CD4-positive, alpha-beta T cell treated with Interleukin-15 for 4 hours (primary cell): ENCODE measurements at places on chromosomes 3 and 15.

- no peak for DNase-seq
Observed at GRCh38 chr3:20324664-20325478, 138.9 kb upstream of the SGO1 start.

DNA sequence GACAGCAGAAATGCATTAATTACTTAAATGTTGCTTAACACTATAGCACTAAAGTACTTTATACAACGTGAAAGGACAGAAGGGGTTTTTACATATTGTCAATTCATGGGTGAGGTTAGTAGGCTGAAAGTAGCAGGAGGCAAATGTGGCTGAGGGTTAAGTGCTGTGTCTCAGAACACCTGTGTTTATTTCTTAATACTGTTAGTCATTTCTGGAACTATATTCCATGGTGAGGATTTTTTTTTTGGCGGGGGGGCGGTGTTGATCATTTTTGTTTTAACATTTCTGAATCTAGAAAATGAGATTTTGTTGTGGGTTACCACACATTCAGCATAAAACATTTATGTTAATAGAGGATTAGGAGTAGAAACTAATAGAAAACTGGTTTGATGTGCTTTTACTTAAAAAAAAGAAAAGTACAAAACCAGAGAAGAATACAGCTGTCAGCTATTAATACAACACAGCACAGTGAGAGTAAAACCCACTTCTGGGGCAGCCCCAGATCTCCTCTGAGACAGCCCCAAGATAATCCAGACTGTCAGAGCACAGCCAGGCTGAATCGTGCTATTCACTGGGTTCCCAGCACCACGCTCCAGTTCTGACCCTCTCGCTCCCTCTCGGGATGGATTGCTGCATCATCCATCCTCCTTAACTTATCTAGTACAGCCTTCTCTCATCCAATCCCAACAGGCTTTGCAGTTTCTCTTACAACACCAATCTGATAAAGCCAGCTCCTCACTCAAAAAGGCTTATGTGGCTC is 307.7 kb downstream of the TUSC7 start:
- DNase-seq: no peak

GRCh38 chr3:186760141-186760833 is 23.1 kb upstream of the EIF4A2 start:
- no peak for DNase-seq

DNA sequence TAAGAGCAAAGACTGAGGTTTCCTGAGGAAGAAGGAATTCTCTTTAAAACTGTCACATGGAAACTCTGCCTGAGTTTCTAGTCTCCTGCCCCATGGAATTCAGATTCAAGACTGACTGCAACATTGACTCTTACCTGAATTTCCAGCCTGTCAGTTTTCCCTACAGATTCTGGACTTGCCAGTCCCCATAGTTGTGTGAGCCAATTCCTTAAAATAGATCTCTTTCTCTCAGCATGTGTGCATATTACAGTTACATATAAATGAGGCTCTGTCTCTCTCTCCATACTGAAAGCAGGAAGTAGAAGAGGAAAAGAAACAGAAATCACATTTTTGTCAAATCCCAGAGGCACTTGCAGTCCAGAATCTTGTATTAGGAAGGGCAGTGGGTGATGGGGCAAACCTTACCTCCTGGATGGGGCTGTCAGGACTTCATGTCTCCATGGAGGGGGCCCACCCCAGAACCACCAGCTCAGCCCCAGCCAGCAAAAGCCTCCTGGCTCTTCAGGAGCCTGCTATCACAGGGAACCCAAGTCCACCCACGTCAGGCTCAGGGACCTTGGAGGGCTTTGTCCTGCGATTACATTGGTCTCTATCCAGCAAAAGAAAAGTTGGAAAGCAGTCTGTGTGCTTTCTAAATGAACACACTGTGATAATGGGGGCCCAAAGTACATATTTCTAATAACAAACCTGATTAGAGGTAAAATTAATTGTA is 18.8 kb upstream of the GOLGA8J start:
- no peak for DNase-seq

GRCh38 chr15:60799885-60800284 is 320.9 kb upstream of the ICE2 start:
- DNase-seq: no peak

- no peak for DNase-seq
Observed at GRCh38 chr3:113270068-113270467, 58.7 kb downstream of the BOC start.

- DNase-seq: no peak
Observed at GRCh38 chr3:150348500-150348899, 59.6 kb upstream of the TSC22D2 start.

DNA sequence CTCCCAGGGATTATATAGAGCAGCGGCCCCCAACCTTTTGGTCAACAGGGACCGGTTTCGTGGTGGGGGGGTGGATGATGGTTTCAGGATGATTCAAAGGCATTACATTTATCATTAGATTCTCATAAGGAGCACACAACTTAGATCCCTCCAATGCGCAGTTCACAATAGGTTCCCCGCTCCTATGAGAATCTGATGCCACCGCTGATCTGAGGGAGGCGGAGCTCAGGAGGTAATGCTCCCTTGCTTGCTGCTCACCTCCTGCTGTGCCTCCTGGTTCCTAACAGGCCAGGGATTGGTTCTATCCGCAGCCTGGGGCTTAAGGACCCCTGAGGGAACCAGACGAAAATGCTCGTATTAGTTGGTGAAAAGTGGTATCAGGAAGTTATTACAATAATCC is 1.3 kb upstream of the HACD2 start:
- peak; percentile 14 for DNase-seq

DNA sequence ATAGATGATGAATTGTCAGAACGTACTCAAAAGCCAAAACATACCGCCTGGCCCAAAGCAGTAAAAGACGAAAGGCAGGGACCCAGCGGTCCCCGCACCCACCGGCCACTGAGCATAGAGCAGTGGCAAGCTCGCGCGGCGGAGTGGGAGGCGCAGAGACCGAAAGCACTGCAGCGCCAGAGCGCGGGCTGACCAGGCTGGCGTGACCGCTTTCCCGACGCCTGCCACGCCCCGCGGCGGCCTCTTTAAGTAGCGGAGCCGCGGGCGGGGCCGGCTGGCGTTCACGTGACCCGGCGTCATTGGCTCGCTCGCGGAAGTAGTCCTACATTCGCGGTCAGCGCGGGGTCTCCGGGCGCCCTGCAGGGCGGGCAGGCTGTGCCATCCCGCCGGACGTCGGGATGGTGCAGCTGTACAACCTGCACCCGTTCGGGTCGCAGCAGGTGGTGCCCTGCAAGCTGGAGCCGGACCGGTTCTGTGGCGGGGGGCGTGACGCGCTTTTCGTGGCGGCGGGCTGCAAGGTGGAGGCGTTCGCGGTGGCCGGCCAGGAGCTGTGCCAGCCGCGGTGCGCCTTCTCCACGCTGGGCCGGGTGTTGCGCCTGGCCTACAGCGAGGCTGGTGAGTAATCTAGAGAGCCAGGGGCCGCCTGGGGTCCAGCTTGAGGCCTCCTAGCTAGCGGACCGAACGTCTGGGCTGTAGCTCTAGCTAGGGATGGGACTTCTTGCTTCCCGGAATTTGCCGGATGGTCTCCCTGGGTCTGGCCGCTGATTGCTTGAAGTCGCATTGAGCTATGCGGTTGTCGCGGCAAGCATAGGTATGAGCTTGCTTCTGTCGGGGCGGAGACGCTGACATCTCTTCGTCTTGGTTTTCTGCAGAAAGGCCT is at the start of gene HPS3:
Gene HPS3, plus strand, starts transcription at position 313 of the 880 bp plus-strand sequence. Its CDS starts 86 bp downstream, at position 399.
- peak; percentile 78 for DNase-seq

GRCh38 chr3:151798466-151798865 is 15.4 kb upstream of the AADAC start:
- DNase-seq: no peak

GRCh38 chr3:11810276-11810675 is 36.4 kb downstream of the TAMM41 start:
- no peak for DNase-seq

DNA sequence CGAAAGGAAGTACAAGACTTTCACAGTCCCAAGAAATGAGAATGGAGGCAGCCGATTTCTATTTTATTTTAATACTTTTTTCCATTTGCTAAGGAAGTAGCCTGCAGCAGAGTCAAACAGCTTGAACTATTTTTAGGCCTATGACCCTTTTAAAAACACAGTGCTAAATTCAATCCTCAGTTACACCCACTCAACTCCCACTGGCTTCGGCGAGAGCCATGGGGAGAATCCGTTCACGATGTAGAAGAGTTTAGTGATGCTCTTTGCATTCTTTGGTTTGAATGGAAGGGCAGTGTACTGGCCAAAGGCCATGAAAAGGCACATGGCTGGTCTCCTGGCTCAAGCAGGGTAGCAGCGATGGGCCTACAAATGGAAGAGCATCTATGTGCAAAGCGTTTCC is 343.5 kb downstream of the FOXP1 start:
- DNase-seq: no peak
